GOT3 (cell line): ENCODE measurements at places on chromosomes 11 and 22.

DNA sequence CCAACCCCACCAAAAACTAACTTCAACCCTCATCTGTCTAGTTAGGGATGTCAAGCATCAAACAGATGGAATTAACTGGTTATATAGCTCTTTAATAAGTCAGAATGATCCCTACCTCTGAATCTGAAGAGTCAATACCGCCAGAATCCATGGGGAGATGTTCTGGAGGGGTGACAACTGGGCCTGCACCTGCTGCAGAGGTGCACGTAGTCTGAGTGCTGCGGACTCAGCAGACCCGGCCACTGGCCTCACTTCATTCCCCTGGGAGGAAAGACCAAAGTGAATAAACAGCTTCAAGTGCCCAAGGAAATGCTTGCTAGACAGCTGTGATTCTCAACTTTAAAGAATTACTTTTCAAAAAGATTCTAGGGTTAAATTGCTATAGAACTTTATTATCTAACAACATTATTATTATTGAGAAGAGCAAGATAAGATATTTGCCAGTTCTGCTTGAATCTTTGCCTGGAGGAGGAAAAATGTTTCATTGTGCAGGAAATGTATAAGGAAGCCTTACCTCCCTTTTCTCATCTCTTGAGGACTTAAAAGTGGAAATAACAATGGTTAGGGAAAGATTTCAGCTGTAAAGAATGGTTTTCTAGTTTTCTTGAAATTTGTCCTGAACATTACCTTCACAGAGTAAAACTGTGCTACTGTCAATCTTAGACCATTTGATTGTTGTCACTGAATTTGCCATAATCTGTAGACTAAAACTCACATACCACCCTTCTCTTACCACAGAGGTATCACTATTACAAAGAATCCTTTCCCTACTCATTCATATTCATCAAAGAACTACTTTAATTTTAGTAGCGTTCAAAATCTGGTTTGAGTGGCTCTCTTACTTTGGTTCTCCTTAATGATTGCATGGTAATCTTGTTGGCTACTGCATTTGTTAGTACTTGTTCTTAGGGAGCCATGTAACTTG is 4.2 kb downstream of the XBP1 start:
- no peak for DNase-seq

GRCh38 chr22:32544953-32545558 is 70.4 kb downstream of the FBXO7 start:
- DNase-seq = no peak

DNA sequence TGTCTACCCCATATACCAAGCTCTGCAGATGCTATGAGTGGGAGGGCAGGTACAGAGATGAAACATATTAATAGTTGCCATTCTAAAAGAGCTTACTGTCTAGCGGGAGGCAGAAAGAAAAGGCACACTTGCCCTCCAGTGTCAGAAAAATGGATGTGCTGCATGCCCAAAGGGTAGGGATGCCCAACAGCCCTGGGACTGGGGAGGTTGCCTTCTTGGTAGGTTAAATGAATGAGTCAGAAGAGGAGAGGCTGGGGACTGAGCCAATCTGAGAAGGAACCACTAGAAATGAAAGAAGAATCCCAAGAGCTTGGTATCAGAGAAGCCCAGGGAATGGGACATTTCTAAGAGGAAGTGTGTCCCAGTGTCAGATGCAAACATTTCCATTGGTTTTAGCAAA is 1.2 kb downstream of the BIRC3 start:
- DNase-seq = no peak

GRCh38 chr22:22462813-22463567 is 45.6 kb downstream of the ZNF280B start:
- no peak for DNase-seq

DNA sequence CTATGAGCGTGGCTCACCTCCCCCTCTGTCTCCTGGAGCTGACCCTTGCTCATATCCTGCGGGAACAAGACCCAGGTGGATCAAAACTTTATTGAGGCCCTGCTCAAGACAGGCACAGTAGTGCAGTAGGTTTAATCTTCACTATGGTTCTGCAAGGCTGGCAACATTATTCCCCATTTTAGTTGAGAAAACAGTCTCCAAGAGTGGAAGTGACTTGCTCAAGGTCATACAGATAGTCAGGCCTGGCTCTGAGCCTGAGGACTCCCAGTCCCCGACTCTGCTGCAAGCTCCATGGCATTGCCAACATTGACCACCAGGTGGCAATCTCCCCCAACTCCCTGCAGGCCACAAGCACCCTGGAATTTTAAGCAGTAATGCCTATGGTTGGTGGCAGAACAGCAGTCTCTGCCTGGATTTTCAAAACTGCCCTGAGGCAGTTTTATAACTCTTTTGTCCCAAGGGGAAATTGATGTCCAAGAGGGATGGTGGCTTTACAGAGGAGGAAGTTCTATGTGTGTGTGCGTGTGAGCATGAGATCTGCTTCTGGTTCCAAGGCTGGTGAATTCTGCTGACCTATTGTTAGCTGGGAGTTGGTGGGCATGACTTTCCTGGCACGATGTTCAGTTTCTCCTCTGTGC is 34.1 kb downstream of the NEU3 start:
- DNase-seq = no peak

DNA sequence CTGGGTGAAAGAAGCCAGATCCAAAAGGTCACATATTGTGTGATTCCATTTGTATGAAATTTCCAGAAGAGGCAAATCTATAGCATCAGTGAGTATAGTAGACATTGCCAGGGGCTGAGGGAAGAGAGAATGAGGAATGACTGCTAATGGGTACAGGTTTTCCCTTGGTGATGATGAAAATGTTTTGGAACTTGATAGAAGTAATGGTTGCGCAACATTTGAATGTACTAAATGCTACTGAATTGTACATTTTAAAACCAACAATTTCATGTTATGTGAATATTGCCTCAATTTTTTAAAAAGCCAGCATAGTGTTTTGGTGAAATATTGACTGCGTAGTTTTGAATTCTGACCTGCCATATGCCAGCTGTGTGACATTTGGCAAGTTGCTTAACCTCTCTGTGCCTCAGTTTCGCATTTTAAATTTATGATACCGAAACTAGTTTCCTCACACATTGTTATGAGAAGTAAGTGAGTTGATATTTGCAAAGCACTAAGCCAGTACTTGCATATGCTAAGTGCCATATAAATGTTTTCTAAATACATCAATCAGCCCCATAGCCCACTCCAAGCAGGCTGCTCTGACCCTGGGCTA is 75.4 kb upstream of the TMEM45B start:
- no peak for DNase-seq
